Activated gamma-delta T cell treated with anti-CD3 and anti-CD28 coated beads, Interleukin-2, amount 50 U/mL, for 16 hours (primary cell): ENCODE measurements at places on chromosomes 12 and 14.

DNA sequence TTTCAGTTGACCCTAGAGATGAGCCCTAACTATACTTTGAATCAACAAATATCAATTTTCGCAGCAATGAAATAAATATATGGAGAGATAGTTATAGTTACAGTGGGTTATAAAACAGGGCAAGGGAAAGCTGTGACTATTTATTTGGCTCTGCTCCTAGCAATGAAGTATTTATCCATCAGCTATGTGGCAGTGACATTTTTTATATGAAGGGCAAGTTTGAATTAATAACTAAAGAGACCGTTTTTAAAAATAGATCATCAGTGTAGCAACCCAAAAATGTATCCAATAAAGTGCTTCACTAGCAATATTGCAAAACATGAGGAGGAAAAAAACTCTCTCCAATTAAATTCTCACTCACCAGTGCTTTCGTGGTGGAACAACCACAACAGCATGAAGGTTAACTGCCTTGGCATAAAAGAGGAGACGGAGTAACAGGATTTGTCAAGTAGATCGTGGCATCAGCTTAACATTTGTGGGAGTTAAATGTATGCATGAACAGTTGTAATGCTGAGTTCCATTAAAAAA is 58.1 kb upstream of the NUDT4 start:
- DNase-seq, result no peak

DNA sequence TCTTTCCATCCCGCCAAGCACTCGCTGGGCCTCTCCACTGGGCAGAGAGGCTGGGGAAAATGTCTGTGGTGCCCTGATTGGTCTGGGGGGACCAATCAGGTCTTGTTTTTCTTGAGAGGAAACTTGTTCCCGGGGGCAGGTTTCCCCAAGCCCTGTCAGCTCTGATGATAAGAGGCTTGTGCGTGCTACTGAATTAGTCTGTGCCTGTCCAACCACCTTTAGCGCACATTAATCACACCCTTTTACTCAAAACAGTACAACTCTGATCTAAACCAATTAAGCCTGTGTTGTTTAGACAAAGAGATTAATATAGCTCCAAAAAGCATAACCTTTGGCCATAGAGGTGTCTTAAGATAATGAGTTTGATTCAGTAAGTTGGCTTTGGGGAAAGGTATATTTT is 580.4 kb downstream of the VRK1 start:
- DNase-seq, result no peak

- no peak for DNase-seq
Measured at GRCh38 chr14:76065519-76065918, 80.0 kb downstream of the IFT43 start.

DNA sequence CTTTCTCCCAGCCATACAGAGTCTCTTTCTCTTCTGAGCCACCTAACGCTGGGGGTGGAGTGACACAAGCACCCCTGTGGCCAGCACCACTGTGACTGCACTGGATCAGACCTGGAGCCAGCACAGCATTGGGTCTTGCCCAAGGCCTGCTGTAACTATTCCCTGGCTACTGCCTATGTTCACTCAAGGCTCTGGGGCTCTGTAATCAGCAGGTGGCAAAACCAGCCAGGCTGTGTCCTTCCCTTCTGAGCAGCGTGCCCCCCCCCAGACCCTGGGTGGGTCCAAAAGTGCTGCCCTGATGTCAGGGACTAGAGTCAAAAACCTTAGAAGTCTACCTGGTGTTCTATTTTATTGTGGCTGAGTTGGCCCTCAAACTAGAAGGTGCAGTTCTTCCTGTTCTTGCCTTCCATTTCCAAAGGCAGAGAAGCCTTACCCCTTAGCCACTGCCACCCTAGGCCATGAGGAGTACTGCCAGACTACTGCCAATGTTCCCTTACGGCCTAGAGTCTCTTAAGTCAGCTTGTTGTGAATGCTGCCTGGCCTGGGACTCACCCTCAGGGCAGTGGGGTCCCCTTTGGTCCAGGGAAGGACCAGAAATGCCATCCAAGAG is 49.9 kb downstream of the PELI2 start:
- no peak for DNase-seq

GRCh38 chr12:25241167-25242020 is 9.3 kb downstream of the KRAS start:
- peak; percentile 7 for DNase-seq

- no peak for DNase-seq
Measured at GRCh38 chr12:81792666-81793065, 33.5 kb upstream of the PPFIA2 start.

- DNase-seq, result no peak
Measured at GRCh38 chr12:101920906-101921305, 43.5 kb downstream of the DRAM1 start.

DNA sequence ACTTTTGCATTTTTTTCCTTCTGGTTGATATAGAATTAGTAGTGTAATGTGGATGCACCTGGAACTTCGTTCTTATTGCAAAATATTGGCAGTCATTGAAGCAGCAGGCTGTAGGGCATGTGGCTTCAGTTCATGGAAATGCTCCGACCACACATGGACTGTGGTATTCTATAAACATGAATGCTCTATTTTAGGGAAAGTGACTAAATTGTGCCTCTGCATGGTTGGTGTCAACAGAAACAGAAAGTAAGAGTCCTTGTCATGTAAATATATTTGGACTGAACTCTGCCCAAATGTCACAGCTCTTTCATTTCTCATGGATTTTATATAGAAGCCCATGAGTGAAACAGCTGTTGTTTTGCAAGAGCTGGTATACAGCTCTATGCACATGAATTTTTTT is 917.0 kb downstream of the LRFN5 start:
- no peak for DNase-seq
